ENCODE measurements at places on chromosomes 13 and 19. TPM values are rescaled to one million over a fixed set of nuclear protein-coding genes. Genes with fewer than 3 reads are reported as not detected.
A peak's percentile ranks its signal among the peaks of the same experiment; 100 is the strongest.

DNA sequence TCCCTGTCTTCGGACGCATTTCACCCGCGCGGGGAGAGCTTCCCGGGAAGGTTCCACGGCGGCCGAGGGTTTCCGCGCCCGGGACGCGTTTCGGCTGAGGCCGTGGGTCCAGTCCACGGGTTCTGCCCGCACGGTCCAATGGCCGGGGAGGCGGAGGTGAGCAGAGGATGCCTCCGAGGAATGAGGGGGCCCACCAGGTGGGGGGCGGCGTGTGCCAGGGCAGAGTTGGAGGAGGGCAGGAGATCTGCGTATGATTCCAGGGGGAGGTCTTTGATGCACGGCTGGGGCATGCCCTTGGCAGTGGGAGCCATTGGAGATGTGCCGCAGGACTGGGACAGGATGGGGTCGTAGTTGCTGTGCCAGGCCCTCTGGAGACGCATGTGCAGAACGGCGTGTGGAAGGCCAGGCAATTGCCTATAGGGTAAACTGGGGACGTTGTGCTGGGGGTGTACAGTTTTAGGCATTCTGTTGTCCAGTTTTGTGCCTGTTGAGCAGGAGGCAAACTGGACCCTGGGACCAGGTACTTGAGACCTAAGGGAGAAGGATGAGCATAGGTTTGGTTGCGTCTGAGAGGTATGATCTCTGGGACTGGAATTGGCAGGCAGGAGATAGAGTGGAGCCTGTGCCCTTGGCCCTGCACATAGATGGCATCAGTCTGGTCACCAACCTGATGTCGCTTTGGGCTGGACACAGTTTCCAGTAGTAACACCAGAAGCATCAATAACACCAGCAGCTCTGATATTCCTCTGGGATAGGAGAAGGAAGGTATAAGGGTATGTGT is 751 bp downstream of the ZNF584 start:
- DNase-seq: no peak

GRCh38 chr13:110264685-110265275 is 42.2 kb downstream of the COL4A1 start:
- no peak for DNase-seq

GRCh38 chr19:56862741-56863140 is 22.2 kb upstream of the PEG3 start:
- no peak for DNase-seq

DNA sequence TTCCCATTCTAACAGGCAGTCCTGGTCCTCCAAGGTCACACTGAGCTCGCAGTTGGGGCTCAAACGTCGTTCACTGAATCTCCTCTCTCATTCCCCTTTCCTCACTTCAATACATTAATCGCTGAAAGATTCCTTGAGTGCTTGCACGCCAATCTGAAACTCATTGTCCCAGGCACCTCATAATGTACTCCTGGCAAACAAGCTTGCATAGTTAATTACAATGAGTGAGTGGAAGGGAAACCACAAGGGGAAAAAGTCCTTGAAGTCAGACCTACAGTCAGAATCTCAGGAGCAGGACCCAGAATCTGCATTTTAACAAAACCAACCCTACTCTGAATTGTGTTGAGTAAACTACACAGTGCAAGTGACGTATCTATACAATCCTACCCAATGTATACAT is 86.9 kb downstream of the CRYL1 start:
- no peak for DNase-seq

- DNase-seq: no peak
Observed at GRCh38 chr13:94550062-94550738, 45.8 kb downstream of the TGDS start.

- no peak for DNase-seq
Observed at GRCh38 chr19:31057476-31057875, 291.8 kb downstream of the TSHZ3 start.

DNA sequence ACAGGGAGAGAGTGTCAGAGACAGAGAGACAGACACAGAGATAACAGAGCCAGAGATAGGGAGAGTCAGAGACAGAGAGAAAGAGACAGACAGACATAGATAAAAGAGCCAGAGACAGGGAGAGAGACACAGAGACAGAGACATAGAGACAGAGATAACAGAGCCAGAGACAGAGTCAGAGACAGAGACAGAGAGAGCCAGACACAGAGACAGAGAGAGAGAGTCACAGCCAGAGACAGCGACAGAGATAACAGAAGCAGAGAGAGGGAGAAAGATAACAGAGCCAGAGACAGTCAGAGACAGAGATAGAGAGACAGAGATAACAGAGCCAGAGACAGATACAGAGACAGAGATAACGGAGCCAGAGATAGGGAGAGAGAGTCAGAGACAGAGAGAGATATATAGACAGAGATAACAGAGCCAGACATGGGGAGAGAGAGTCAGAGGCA is 865 bp upstream of the TNFSF9 start:
- DNase-seq: no peak

GRCh38 chr13:21673539-21673788 is 2.6 kb downstream of the FGF9 start:
- DNase-seq: no peak

DNA sequence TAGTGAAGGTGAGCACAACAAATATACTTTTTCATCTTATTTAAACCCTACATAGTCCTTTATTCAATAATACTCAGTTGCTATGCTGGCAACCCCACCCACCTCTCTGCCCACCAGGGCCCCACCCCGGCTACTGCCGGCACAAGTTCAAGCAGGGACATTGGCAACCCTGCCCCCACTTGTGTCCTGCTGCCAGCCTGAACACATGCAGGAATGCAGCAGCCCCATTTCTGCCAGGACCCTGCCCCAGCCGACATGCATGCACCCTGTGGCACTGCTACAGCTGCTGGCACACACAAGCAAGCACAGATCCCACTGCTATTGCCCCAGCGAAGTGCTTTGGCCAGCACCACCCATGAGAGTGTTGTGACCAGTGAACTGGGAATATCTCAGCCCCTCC is 289.8 kb downstream of the COG6 start:
- no peak for DNase-seq

- DNase-seq: no peak
Observed at GRCh38 chr13:27053902-27054595, 117.6 kb downstream of the USP12 start.

- no peak for DNase-seq
Observed at GRCh38 chr19:10227026-10227971, 3.8 kb downstream of the S1PR2 start.

GRCh38 chr13:111973605-111974340 is 93.2 kb upstream of the SOX1 start:
- DNase-seq: no peak

GRCh38 chr19:35673121-35673804 is 6.9 kb downstream of the UPK1A start:
- no peak for DNase-seq

- no peak for DNase-seq
Observed at GRCh38 chr13:93230261-93230855, 3.8 kb downstream of the GPC6 start.

DNA sequence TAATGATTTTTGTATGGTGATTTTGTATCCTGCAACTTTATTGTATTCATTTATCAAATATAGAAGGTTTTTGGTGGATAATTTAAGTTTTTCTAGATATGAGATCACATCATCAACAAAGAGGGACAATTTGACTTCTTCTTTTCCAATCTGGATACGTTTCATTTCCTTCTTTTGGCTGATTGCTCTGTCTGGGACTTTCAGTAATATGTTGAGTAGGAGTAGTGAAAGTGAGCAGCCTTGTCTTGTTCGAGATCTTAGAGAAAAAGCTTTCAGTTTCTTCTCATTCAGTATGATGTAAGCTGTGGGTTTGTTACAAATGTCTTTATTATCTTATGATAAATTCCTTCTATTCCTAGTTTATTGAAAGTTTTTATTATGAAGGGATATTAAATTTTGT is 352.0 kb upstream of the DACH1 start:
- DNase-seq: no peak

DNA sequence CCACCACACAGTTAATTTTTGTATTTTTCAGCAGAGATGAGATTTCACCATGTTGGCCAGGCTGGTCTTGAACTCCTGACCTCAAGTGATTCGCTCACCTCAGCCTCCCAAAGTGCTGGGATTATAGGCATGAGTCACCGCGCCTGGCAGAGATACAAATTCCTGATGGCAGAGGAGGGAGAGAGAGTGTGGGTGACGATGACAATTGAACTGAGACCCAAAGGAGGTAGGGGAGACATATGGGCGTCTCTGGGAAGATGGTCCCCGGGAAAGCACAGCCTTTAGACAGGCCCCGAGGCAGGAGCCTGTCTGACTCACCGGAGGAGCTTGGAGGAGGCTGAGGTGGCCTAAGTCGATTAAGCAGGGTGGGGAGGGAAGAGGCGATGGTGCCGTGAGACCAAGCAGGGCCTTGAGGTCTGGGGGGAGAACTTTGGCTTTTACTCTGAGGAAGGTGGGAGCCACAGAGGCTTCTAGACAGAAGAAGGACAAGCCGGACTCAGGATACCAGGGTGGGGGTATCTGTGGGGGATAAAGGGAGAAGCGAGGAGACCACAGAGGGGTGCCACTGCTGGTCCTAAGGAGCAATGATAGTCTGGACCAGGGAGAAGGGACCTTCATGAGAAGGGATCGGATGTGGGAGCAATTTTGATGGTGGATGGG is 38.2 kb downstream of the ARRDC2 start:
- no peak for DNase-seq

GRCh38 chr13:41006978-41007743 is 12.0 kb downstream of the ELF1 start:
- no peak for DNase-seq

- no peak for DNase-seq
Observed at GRCh38 chr19:9849791-9850190, 14.7 kb downstream of the PIN1 start.

GRCh38 chr13:26558074-26558805 is 757 bp downstream of the WASF3 start:
- DNase-seq: peak; percentile 22

DNA sequence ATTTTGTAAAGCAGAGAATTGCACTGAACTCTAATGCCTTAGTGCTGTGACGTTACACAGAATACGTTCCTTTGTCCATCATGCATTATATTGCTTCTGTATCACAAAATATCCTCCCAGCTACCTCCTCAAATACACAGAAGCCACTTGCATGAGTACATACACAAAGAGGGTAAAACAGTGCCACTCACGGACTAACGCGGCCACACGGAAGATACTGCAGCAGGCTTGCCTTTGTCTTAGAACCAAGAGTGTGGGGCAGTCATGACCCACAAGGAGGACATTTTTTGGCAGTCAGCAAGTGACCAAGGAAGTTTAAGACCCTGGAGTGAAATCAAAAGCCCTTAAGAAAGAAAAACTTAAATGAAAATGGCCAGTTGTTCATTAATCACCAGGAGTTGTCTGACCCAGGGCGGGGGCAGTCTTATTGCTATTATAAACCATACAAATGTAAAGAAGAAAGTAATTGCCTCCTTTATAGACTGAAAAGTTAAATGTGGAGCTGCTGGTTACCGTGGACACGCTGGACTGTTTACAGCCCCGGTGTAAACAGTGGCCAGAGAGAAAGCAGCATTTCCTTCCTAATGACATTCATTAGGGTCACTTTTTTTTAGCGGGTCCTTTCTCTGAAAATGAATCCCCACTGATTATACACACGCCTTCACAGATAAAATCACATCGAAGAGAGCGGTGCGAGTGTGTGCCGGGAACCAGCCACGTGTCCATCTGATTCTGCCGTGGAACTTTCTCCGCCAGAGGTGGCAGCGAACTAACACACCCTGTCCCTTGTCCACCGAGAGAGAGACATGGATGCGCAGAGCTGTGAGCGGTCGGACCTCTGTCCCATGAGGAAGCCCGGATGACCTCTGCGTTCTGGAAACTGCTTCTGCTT is 66.8 kb downstream of the SOX1 start:
- no peak for DNase-seq

DNA sequence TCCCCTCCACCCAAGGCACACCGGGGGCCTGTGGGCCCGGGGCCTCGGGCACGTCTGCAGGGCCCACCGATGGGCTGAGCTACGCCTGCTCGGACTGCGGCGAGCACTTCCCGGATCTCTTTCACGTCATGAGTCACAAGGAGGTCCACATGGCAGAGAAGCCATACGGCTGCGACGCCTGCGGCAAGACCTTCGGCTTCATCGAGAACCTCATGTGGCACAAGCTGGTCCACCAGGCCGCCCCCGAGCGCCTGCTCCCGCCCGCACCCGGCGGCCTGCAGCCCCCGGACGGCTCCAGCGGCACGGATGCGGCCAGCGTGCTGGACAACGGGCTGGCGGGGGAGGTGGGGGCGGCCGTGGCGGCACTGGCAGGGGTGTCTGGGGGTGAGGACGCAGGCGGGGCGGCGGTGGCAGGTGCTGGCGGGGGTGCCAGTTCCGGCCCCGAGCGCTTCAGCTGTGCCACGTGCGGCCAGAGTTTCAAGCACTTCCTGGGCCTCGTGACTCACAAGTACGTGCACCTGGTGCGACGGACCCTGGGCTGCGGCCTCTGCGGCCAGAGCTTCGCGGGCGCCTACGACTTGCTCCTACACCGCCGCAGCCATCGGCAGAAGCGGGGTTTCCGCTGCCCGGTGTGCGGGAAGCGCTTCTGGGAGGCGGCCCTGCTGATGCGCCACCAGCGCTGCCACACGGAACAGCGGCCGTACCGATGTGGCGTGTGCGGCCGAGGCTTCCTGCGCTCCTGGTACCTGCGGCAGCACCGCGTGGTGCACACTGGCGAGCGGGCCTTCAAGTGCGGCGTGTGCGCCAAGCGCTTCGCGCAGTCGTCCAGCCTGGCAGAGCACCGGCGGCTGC is 8.6 kb downstream of the ZNF784 start:
- no peak for DNase-seq

DNA sequence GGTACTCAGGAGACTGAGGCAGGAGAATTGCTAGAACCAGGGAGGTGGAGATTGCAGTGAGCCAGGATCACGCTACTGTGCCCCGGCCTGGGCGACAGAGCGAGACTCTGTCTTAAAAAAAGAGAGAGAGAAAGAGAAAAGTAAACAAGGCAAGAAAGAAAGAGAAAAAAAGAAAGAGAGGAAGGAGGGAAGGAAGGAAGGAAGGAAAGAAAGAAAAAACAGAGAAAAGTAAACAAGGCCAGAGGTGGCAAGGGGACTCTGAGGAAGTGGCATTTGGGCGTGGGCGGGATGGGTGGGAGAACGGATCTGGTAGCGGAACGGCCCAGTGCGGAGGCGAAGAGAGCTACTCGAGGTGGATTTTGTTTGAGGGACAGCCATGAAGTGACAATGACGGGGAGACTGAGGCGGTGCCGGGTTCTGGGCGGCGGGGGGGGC is 7.5 kb upstream of the ARRDC2 start:
- DNase-seq: no peak

GRCh38 chr19:13974073-13974472 is 21.8 kb downstream of the DCAF15 start:
- no peak for DNase-seq

GRCh38 chr13:70384156-70384555 is 275.9 kb upstream of the KLHL1 start:
- no peak for DNase-seq

DCLK1 gene
- total RNA-seq: 5.0 TPM

KRTDAP gene
- total RNA-seq: not detected

RFPL4A gene
- total RNA-seq: not detected

CLDN10 gene
- total RNA-seq: 0.27 TPM

Measured in colonic mucosa (tissue), 4 donors.